ENCODE measurements at places on chromosomes 16 and 17. TPM values are rescaled to one million over a fixed set of nuclear protein-coding genes. Genes with fewer than 3 reads are reported as not detected.

DNA sequence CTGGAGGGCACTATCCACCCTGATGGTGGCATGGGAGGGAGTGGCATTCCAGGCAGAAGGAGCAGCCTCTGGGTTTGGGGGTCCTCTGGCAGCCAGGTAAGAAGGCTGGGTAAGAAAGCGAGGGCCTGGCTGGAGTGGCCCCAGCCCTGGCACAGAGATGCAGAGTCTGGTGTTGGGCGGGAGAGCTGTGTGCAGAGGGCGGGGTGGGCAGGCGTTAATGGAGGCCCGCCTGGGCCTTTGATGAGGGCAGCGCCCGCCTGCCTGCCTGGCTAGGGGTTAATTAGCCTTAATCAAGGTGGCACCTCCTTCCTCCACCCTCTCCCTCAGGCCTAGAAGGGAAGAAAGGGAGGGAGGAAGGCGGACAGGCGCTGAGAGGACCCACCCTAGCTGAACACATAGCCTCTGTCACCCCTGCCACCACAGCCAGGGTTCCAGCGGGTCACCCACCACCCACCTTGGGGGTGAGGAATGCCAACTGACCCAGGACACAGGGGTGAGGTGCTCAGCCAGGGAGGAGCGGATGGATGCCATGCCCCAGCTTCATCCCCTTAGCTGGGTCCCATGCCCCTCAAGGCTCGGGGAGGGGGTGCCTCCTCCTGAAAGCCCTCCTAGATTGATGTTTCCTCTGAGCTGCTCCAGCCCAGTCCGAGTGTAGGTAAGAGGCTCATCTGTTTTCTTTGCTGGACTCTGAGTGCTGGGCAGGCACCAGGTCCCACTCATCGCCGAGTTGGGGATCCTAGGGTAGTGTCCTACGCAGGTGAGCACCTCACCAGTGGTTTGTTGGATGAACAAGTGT, 13.4 kb upstream of the FAM83G start:
- no peak overlapping the region for H3K27ac ChIP-seq
- H3K36me3 ChIP-seq: no peaks in the 10 kb centered on the region
- no peaks in the 10 kb centered on the region for H3K4me1 ChIP-seq

- H3K4me1 ChIP-seq: no peaks in the 10 kb centered on the region
- no peak overlapping the region for H3K4me3 ChIP-seq
- peaks cover 33% of the 10 kb centered on the region for H3K36me3 ChIP-seq
- DNase-seq: no peak
- no peak overlapping the region for H3K27ac ChIP-seq
Observed at GRCh38 chr17:28655160-28655559, 6.5 kb downstream of the SDF2 start.

DNA sequence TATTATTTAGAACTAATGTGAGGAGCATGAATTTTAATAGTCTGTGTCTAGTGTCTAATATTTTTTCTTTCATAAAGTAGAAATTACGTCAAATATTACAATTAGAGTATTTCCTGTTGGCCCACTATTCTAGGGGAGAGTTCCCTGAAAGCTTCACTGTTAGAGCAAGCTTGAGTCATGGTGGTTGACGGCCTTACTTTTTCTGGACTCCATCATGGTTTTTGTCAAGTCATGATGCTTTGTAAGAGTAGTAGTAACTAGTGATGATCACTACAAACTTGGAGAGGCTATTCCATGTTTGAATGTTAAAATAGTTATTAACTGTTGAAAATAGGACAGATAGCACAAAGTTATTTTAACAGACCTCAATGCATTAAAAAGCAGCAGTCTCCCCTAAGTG, 1.7 kb downstream of the PSMD11 start:
- H3K4me1 ChIP-seq: peaks cover 11% of the 10 kb centered on the region
- no peaks in the 10 kb centered on the region for H3K27me3 ChIP-seq
- no peak overlapping the region for H3K27ac ChIP-seq
- H3K36me3 ChIP-seq: peaks cover 33% of the 10 kb centered on the region
- peak overlapping the region; percentile 96 for H3K4me3 ChIP-seq

DNA sequence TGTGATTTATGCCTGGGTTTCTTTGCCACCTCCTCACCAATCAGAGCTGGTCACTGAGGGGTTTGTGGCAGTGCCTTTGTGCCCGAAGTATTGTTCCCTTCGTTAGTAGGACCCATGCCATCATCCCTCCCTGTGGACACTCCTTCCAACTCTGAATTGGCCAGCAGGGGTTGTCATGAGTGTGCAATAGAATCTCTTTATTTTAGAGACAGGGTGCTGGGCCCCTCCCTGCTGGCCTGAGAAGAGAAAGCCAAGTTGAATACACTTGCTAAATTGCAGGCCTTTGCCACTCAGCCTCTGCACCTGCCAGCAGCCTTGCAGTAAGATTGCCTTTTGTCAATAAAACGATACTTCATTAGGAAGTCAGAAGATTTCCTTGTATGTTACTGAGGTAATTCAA, 40.7 kb upstream of the SLC12A3 start:
- no peak overlapping the region for H3K27ac ChIP-seq
- H3K36me3 ChIP-seq: peaks cover 7% of the 10 kb centered on the region
- no peak for DNase-seq
- H3K4me1 ChIP-seq: no peaks in the 10 kb centered on the region

- no peaks in the 10 kb centered on the region for H3K27me3 ChIP-seq
- H3K4me3 ChIP-seq: no peak overlapping the region
- peaks cover 7% of the 10 kb centered on the region for H3K4me1 ChIP-seq
- H3K27ac ChIP-seq: no peak overlapping the region
- DNase-seq: peak; percentile 79
Observed at GRCh38 chr17:30336369-30337171, 2.7 kb upstream of the TMIGD1 start.

DNA sequence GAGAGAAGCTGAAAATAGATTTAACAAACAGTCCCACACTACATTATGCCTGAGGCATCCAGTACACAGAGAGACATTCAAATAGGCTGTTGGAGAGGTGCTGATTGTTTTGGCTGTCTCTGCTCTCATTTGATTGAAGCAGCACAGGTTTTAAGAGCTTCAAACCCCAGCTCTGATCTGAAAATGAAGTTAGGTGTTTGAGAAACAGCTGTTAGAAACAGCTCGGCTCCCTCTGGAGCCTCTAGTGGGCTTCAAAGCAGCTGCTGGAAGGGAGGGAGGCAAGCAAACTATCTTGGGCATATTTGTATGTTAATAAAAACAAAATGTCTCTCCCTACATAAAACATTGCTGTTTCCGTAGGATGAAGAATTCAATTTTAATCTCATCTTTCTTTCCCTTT, 607.3 kb upstream of the GOT2 start:
- no peak overlapping the region for H3K27ac ChIP-seq
- no peaks in the 10 kb centered on the region for H3K27me3 ChIP-seq
- no peak overlapping the region for H3K4me3 ChIP-seq
- no peaks in the 10 kb centered on the region for H3K4me1 ChIP-seq

GRCh38 chr17:43542859-43543258, 3.3 kb downstream of the ETV4 start:
- peaks cover 43% of the 10 kb centered on the region for H3K4me1 ChIP-seq
- DNase-seq: no peak
- H3K36me3 ChIP-seq: no peaks in the 10 kb centered on the region
- no peak overlapping the region for H3K27ac ChIP-seq
- H3K4me3 ChIP-seq: no peak overlapping the region
- no peaks in the 10 kb centered on the region for H3K27me3 ChIP-seq

DNA sequence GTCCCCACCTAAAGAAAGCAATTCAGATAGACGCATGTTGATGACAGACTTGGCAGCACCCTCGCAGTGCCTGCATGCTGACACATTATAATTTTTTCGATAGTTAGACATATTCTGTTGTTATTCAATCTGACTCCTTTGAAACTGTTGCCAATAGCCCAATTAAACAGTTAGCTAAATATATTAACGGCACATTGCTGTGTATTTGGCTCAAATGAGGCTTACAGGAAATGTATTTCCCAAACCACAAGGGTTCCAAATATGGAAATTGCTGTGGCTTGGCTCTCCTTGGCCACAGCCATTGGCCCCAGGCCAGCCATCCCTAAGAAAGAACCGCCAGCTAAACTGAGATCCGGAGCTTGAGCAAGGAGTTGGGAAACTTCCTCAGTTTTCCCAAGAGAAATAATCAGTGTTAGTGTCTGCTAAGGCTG, 31.1 kb downstream of the C16orf82 start:
- no peak for DNase-seq
- peaks cover 14% of the 10 kb centered on the region for H3K27me3 ChIP-seq
- H3K4me3 ChIP-seq: no peak overlapping the region
- H3K4me1 ChIP-seq: no peaks in the 10 kb centered on the region

GRCh38 chr17:82489117-82489516, 30.4 kb upstream of the FOXK2 start:
- peaks cover 19% of the 10 kb centered on the region for H3K36me3 ChIP-seq
- peaks cover 18% of the 10 kb centered on the region for H3K4me1 ChIP-seq
- H3K27me3 ChIP-seq: no peaks in the 10 kb centered on the region

- H3K27ac ChIP-seq: no peak overlapping the region
- H3K4me1 ChIP-seq: no peaks in the 10 kb centered on the region
- H3K27me3 ChIP-seq: no peaks in the 10 kb centered on the region
- no peaks in the 10 kb centered on the region for H3K36me3 ChIP-seq
- no peak for DNase-seq
Observed at GRCh38 chr17:65942592-65942991, 249.3 kb downstream of the CEP112 start.

- no peaks in the 10 kb centered on the region for H3K4me1 ChIP-seq
- H3K36me3 ChIP-seq: no peaks in the 10 kb centered on the region
- H3K27me3 ChIP-seq: no peaks in the 10 kb centered on the region
- no peak for DNase-seq
Observed at GRCh38 chr16:54112451-54113206, 174.0 kb downstream of the IRX3 start.

- DNase-seq: no peak
- peaks cover 27% of the 10 kb centered on the region for H3K4me1 ChIP-seq
- H3K4me3 ChIP-seq: peak overlapping the region; percentile 2
- no peaks in the 10 kb centered on the region for H3K27me3 ChIP-seq
Observed at GRCh38 chr17:77829843-77830799, 128.4 kb upstream of the TNRC6C start.

GRCh38 chr16:15636392-15636873, 6.5 kb downstream of the MARF1 start:
- peaks cover 4% of the 10 kb centered on the region for H3K4me1 ChIP-seq
- H3K4me3 ChIP-seq: no peak overlapping the region
- H3K27me3 ChIP-seq: no peaks in the 10 kb centered on the region
- DNase-seq: no peak

DNA sequence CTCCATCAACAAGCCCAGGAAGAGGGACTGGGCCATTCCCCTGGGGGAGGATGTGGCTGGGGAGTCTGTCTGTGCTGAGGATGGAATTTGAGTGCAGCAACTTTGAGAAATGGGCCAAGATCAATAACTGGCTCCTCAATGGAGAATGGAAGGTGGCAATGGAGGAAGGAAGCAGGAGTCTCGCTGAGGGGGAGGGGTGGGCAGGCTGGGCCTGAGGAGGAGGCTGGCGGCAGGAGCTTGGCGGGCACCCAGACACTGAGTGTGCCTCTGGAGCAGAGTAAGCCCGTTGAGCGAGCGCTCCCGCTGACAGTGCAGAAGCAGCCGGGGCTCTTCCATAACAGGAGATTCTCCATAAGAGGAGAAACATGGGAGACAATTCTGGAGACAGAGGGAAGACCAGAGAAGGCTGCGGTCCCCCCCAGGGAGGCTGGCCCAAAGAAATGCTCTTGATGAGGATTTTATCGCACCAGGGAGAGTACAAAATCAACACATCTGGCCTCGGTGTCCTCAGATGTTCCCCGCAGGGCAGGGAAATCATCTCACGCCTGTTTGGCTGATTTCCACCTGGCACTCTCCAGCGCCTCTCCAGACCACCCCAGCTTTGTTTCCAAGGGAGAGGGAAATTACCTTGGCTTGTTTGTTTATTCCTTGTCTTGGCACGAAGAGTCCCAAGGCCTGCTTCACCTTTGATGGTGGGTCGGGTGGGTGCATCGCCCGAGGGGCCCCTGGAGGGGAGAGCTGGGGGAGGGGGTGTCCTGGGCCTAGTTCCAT, 2.8 kb upstream of the MMP15 start:
- DNase-seq: no peak
- H3K27me3 ChIP-seq: no peaks in the 10 kb centered on the region
- no peak overlapping the region for H3K4me3 ChIP-seq

GRCh38 chr17:50785946-50786570, 18.7 kb upstream of the ANKRD40CL start:
- H3K4me3 ChIP-seq: no peak overlapping the region
- H3K36me3 ChIP-seq: no peaks in the 10 kb centered on the region
- DNase-seq: no peak
- no peaks in the 10 kb centered on the region for H3K4me1 ChIP-seq

DNA sequence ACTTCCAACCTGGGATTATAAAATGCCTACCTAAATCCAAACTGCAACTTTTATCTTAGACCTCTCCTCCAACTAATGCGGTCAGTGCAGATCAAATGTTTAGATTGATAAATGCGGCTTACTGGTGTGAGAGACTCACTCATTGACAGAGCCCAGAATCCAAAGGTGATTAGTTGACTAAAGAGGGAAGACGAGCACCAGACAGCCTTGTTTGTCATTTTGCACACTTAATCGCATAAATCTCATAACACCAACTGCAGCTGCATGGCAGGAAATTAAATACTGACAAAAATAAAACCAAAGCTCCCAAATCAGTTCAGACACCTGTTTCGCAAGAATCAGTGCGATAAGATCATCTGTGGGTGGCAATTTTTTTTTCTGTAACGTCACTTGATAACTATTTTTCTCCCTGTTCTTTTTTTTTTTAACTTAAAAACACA, 35.9 kb downstream of the NACA2 start:
- H3K27me3 ChIP-seq: no peaks in the 10 kb centered on the region
- H3K36me3 ChIP-seq: no peaks in the 10 kb centered on the region
- no peak overlapping the region for H3K4me3 ChIP-seq
- no peak for DNase-seq
- H3K27ac ChIP-seq: peak overlapping the region; percentile 66

DNA sequence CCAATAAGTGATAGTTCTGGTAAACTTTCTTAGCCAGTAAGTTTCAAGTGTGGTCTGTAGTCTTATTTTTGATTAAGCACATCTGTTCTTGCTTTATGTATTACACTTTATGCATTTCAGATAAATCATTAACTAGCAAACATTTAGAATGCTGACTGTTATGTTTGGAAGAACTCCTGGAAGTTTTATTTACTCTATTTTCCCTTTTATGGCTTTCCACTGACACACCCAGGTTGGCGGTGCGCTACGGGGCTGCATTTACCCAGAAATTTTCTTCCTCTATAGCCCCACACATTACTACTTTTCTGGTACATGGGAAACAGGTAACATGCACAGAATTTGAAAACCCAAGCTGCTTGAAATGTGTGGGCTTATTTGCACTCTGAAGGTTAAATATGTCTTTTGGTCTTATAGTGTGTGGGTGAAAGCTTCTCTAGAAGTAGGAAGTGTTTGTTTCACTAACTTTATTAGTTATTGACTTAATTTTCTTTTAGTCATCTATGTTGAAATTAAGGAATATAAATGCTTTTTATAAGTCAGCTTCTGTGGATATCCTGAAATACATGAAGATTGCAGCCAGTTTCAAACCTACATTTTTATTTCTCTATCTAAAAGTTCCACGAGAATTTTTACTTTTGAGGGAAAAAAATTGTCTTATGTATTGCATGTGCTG, 203.7 kb downstream of the PHKB start:
- H3K36me3 ChIP-seq: no peaks in the 10 kb centered on the region
- no peaks in the 10 kb centered on the region for H3K4me1 ChIP-seq
- no peak overlapping the region for H3K4me3 ChIP-seq
- H3K27ac ChIP-seq: no peak overlapping the region

GRCh38 chr17:80513201-80513600, 31.4 kb upstream of the RPTOR start:
- no peak for DNase-seq
- no peak overlapping the region for H3K4me3 ChIP-seq
- no peak overlapping the region for H3K27ac ChIP-seq

Gene HYDIN
- total RNA-seq: not detected

Gene KRTAP2-3
- total RNA-seq: 6.3 TPM

Gene MYH10
- total RNA-seq: 39.2 TPM

Gene FOXN1
- total RNA-seq: not detected

Gene SERPINF2
- 2.5 TPM for total RNA-seq

Gene ZDHHC1
- 9.1 TPM for total RNA-seq

Gene CCL1
- total RNA-seq: not detected

Gene FBXO39
- not detected for total RNA-seq

Gene NLRC3
- 0.15 TPM for total RNA-seq

Gene GPR139
- total RNA-seq: not detected
